Stimulated activated CD8-positive, alpha-beta memory T cell treated with anti-CD3 and anti-CD28 coated beads, Interleukin-4, amount 100 ng/mL, for 48 hours (primary cell): ENCODE measurements at places on chromosomes 3 and 15.

DNA sequence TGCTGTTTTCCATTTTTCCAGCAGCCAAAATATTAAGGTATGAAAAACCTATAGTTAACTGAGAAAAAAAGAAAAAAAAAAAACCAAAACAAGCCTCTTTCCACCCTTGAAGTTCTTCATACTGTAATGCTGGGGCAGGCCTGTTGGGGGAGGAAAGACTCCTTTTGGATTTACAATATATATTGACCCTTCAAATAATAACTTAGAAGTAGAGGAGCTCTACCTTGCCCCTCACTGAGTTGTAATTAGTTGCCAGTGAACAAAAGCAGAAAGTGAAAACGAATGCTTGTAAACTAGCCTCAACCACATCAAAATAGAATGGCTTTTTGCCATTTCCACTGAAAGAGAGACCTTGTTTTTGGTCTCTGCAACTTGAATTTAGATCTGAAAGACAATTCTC, 326.6 kb downstream of the NR2F2 start:
- no peak for DNase-seq

GRCh38 chr3:71705681-71706080, 19.5 kb downstream of the EIF4E3 start:
- DNase-seq, result no peak

- DNase-seq, result no peak
Measured at GRCh38 chr15:36136049-36136448, 443.4 kb upstream of the CDIN1 start.

DNA sequence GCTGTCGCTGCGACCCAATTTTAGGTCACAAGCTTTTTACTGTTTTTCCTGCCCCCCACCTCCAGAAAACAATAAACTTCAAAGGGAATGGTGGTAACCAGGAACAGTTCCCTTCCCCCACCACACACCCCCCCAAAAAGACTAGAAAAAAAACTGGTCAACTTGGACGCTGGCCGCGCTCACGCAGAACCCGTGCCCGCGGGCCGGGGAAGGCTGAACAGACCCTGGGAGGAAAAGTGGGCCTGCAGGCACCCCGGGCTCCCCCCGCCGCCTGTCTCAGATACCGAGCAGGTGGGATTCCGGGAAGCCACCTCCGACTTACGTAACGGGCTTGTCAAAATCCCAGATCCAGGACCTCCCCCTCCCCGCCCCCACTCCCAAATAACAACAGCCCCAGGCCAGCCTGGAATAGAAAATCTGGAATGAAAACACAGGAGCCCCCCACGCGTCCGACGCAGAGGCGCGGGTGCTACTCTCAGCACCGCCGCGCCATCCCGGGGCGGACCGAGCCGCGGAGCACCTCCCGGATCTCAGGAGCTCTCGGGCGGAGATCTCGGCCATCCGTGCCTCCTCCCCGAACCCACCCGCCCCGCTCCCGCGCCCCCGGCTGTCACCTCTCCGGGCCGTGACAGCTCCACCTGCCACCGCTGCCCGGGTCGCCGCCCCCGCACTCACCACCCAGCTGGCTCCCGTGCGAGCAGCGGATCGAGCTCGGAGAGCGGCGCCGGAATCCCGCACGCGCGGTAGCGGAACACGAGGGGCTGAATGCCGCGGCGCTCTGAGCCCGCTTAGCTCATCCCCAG, 557 bp downstream of the DENND4A start:
- peak; percentile 69 for DNase-seq

GRCh38 chr15:31051496-31052080, 49.9 kb downstream of the TRPM1 start:
- no peak for DNase-seq

GRCh38 chr15:64950888-64951287, 38.8 kb downstream of the SPG21 start:
- DNase-seq, result no peak

DNA sequence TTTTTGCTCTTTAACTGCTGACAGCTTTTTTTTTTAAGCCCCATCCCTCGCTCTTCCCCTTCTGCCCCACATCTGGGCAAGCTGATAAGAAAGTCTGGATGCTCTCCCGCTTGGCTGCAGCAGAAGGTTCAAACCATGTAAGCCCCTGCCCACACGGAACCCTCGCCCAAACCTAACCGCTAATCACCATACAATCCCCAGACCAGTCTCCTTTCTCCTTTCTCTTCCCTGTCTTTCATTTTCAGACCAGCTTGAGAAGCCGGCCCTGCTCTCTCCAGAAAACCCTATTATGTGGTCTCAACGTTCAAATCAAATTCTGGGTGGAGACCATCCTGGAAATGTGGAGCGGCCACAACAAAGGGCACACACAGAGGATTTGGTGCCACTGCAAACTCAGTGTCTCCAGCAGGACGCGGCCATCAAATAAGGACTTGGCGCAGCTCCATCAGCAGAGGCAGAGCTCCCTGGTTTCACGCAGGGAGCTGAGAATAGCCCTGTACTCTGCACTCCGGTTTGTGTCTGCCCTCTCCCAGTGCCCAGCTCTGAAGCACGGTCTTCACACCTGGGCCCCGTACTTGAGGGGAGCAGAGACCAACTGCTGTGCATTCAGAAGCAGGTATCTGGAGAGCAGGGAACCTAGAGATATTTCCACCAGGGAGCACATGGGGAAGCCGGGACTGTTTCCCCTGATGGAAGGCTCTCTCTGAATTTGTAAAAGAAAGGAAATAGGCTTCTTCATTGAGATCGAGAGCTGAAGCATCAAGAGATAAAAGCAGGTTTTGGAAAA, 92.6 kb downstream of the XXYLT1 start:
- no peak for DNase-seq

DNA sequence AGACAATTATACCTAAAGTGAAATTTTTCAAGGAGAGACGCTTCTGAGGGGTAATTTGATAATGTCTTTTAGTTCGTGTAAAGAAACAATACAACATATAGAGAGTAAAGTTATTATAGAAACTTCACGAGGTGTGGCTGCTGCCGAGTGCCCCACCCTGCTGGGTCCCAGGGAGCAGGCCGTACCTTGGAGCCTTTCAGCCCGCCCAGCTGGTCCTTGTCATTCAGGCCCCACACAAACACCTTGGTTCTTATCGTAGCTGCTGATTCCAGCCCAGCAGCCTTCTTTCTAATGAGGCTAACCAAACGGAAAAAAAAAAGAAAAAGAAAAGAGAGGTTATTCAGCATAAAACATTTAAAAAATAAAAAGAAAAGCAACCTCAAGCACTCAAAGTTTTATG, 83.1 kb upstream of the OCA2 start:
- no peak for DNase-seq

- no peak for DNase-seq
Measured at GRCh38 chr15:36601952-36602351, 22.5 kb downstream of the CDIN1 start.

DNA sequence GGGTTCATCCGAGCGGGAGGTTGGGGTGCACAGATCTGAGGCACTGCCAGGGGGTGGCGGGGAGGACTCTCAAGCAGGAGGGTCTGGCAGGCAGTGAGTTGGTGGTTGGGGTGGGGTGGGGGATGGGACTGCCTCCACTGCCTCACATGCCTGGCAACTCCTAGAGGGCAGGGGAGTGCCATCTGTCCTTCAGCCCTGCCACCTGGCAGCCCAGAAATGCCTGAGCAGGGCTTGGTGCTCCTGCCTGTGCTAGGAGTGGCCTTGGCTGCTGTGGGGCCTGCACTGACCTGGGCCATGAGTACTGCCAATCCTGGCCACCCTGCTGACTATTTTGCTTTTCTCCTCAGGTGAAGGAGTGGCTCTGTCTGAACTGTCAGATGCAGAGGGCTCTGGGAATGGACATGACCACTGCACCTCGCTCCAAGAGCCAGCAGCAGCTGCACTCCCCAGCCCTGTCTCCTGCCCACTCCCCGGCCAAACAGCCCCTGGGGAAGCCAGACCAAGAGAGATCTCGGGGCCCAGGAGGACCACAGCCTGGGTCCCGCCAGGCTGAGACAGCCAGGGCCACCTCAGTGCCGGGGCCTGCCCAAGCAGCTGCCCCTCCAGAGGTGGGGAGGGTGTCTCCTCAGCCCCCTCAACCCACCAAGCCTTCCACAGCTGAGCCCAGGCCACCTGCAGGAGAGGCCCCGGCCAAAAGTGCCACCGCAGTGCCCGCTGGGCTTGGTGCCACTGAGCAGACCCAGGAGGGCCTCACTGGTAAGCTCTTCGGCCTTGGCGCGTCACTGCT, 32.0 kb upstream of the APEH start:
- DNase-seq, result no peak

- DNase-seq, result no peak
Measured at GRCh38 chr3:78988324-78988723, 779.5 kb downstream of the ROBO1 start.

GRCh38 chr3:64031540-64032508, 8.5 kb upstream of the PSMD6 start:
- DNase-seq, result no peak

GRCh38 chr3:122481390-122481789, 33.3 kb downstream of the KPNA1 start:
- DNase-seq, result no peak
